IMR-90 (cell line): ENCODE measurements at places on chromosomes 4 and X. TPM values are rescaled to one million over a fixed set of nuclear protein-coding genes. Genes with fewer than 3 reads are reported as not detected.

- peak; percentile 97 for DNase-seq
Measured at GRCh38 chr4:41214136-41214824, at the start of gene APBB2. TSS of gene APBB2 (minus strand) at chr4:41214542. CDS start at chr4:41033254, 181,288 bp downstream.

DNA sequence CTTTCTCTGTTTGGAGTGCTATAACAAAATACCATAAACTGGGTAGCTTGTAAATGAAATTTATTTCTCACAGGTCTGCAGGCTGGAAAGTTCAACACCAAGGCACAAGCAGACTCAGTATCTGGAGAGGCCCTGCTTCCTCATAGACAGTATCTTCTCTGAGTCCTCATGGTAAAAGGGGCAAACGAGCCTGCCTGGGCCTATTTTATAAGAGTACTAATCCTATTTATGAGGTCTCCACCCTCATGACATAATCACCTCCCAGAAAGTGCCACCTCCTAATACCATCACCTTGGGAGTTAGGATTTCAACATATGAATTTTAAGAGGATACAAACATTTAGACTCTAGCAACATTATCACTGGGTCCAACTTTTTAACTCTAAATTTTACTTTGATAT is 200.3 kb downstream of the STPG2 start:
- DNase-seq = no peak

SSX3 gene
- total RNA-seq = not detected in 2 replicates

GABRQ gene
- under 0.01 TPM in 1 of 2 replicates, not detected in the other for total RNA-seq

USO1 gene
- total RNA-seq = 121 and 181 TPM in 2 replicates
